Activated CD4-positive, alpha-beta memory T cell treated with anti-CD3 and anti-CD28 coated beads, Interleukin-2, amount 10 ng/mL, durations not matched to agents 7 days and 5 days (primary cell): ENCODE measurements at places on chromosomes 5 and 9.

GRCh38 chr9:2420543-2420942 lies 201.0 kb upstream of the VLDLR start:
- DNase-seq, result no peak

- DNase-seq, result no peak
Measured at GRCh38 chr9:31112491-31112890, 1272.0 kb upstream of the ACO1 start.

GRCh38 chr5:149870232-149870631 lies 74.4 kb downstream of the PDE6A start:
- no peak for DNase-seq

GRCh38 chr5:146428658-146429057 lies 18.5 kb upstream of the TCERG1 start:
- no peak for DNase-seq

DNA sequence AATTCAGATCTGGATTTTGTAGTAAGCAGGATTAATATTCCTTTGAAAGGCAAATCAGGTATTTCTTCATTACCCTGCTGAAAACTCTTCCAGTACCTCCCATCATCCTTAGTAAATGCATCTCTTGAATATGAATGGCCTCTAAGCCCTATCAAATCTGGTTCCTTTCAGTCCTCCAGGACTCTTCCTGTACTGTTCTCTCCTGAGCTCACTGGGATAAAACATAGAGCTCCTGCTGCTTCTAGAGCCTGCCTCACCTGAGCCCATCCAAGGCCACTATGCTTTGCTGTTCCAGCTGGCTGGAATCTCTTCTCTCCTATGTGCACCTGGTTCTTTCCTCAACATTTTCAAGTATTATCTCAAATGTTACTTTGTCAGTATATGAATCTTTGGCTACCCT lies 803.3 kb upstream of the CTNND2 start:
- no peak for DNase-seq

GRCh38 chr5:98105681-98106080 lies 667.8 kb upstream of the RGMB start:
- DNase-seq, result no peak

DNA sequence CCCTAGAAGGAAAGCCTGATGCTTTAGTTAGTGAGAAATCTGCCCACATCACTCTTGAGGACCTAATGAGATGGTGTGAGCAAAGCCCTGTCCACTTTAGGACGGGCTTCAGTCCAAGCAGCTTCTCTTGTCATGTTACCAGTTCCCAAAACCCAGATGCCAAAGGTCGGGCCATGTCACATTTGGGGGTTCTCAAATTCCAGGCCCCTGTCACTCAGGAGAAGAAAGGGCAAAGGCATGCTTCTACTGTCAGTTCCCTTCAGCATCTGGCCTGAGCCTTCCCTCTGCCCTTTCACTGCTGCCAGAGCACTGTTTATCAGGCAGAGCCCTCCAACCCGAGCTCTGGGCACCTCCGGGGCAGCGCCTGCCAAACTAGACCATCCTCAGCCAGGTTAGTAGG lies 556.0 kb downstream of the BNC2 start:
- DNase-seq, result no peak

DNA sequence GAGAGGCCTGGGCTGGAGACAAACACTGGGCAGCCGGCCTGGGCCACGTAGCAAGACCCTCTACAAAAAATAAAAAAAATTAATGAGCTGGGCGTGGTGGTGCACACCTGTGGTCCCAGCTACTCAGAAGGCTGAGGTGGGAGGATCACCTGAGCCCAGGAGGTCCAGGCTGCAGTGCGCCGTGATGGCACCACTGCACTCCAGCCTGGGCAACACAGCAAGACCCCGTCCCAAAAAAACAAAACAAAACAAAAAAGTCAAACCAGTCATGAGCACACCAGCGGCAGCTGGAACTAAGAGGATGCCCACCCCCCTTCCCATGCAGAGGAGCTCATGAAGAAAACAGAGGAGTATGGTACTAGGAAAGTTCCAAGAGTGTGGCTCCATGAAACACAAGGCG lies 2.2 kb upstream of the UBAC1 start:
- DNase-seq, result no peak

GRCh38 chr5:92505925-92506324 lies 1075.1 kb downstream of the NR2F1-AS1 start:
- DNase-seq, result no peak

DNA sequence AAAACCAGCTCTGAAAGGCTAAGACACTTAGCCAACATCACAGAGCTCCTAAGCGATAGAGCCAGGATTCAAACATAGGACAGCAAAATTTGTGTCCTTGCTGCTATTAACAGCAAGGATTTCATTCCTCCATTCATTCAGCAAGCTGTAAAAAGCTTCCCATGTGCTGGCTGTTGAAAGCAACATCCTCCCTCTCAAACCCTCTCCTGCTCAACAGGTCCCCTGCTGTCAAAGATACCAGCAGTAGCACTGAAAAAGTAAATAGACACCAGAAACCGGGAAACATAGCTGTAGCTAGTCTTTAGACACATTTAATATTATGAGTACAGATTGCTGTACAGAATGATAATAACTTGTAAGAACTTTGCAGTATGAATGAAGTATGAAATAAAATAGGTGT lies 52.6 kb upstream of the ADAMTSL1 start:
- DNase-seq, result no peak

GRCh38 chr5:26948921-26949320 lies 89.5 kb downstream of the CDH9 start:
- no peak for DNase-seq

- DNase-seq, result no peak
Measured at GRCh38 chr5:58284886-58285285, 175.0 kb downstream of the PLK2 start.

- DNase-seq, result peak; percentile 32
Measured at GRCh38 chr9:122835313-122835731, 6.9 kb upstream of the PDCL start.

GRCh38 chr9:98637381-98637780 lies 71.4 kb downstream of the GABBR2 start:
- DNase-seq, result no peak
